CD4-positive, alpha-beta T cell (primary cell): ENCODE measurements at places on chromosomes 2 and 18.
A peak's percentile ranks its signal among the peaks of the same experiment; 100 is the strongest.

DNA sequence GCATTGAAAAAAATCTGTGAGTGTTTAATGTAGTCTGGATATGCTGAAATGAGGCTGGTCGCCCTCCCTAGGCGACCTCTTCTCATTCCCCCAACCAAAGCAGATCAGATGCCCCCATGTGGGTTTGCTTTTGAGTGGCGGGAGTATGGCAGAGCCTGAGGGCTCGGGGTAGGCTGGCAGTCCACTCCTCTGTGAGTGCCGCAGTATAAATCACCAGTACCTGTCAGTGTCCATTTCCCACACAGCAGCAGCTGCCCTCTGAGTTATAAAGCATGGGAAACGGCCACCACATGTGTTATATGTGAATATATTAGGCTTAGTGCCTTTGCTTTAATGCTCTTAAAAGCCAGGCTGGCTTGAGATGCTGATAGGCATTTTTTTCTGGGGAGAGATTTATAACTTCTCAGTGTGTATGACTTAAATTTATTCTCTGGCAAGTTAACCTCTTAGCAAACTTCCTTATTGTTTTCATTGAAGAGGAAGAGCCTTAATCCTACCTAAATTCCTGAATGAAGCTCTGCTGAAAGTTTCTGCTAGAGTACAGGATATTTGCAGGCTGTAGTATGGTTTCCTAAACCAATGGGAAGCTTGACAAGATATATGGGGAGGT lies 3.8 kb downstream of the DCC start:
- no peak for DNase-seq
- peaks cover 29% of the 10 kb centered on the region for H3K27me3 ChIP-seq
- H3K4me3 ChIP-seq = no peak overlapping the region
- H3K27ac ChIP-seq = no peak overlapping the region
- no peaks in the 10 kb centered on the region for H3K4me1 ChIP-seq

DNA sequence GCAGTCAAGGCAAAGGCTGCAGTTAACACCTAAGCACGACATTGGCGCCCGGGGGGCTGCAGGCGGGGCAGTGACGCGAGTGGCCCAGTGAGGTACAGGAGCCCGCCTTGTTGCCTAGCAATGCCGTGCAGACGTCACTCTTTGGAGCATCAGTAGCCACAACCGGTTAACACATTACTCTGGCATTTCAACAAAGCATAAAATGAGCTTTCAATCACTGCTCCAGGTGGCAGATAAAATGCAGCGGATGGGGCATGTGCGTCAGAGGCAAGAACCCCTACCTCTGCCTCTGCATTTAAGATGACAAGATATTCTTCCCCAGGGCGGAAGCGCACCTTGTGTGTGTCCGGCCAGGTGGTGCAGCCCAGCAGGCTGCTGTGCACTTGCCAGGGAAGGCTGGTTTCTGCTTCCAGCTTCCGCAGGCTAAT lies 139.4 kb downstream of the MTCL1 start:
- no peaks in the 10 kb centered on the region for H3K36me3 ChIP-seq
- no peak for DNase-seq
- H3K27ac ChIP-seq = no peak overlapping the region
- no peak overlapping the region for H3K4me3 ChIP-seq
- H3K27me3 ChIP-seq = no peaks in the 10 kb centered on the region

DNA sequence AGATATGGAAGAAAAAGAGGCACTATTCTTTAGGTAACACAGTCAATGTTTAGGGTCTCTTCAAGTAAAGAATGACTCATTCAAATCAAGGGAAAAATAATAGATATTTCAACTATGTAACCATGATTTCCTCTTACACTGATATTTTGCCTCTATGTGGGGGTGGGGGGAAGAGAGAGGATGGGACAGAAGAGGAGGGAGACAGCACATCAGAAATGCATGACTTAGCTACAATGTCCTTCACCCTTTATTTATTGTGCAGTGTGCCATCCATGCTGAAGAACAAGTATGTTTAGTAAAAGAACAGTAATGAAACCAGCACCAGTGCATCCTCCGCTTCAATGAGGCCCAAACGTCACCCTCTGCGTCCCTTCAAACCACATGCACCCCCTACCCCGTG lies 204.8 kb downstream of the HDAC4 start:
- H3K27me3 ChIP-seq = no peaks in the 10 kb centered on the region
- no peak overlapping the region for H3K4me3 ChIP-seq
- H3K27ac ChIP-seq = no peak overlapping the region
- DNase-seq = no peak
- peaks cover 29% of the 10 kb centered on the region for H3K36me3 ChIP-seq

- H3K36me3 ChIP-seq = no peaks in the 10 kb centered on the region
- H3K27me3 ChIP-seq = peaks cover 5% of the 10 kb centered on the region
- no peak overlapping the region for H3K27ac ChIP-seq
- no peaks in the 10 kb centered on the region for H3K4me1 ChIP-seq
Measured at GRCh38 chr18:78859686-78860085, 119.9 kb upstream of the SALL3 start.

DNA sequence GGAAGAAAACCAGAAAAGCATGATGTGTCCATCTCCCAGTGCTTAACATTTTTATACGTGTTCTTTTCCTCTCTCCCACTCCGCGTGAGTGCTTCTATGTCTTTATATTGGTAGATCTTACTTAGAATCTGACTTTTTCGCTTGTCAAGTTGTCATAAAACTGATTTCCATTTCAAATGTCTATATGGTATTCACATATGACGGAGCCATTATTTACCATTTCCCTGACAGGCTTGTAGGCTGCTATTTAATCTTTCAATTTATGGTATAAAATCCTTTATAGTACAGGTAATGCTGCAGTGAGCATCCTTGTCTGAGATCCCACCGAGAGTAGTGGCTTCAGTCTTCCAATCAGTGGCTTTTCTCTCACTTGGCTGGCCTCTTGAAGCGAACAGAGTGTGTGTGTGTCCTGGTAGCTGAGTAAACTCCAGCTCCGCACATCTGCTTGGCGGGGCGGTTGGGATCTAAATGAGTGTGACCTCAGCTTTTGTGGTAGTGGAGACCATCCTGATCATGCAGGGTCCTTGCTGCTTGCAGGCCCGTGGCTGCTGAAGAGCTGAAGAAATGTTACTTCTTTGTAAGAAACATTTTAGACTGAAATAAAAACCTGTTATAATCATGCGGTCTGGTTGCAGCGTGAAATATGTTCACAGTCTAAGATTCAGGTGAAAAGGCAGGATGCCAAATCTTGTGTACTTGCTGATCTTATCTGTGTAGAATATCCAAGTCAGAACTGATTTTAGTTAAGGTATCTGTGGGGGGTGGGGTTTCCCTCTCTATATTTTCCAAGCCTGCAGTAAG lies 40.2 kb downstream of the INPP4A start:
- DNase-seq = peak; percentile 21
- H3K27ac ChIP-seq = peak overlapping the region; percentile 41

- H3K4me3 ChIP-seq = no peak overlapping the region
- H3K27me3 ChIP-seq = peaks cover 2% of the 10 kb centered on the region
- no peaks in the 10 kb centered on the region for H3K36me3 ChIP-seq
- DNase-seq = no peak
- H3K4me1 ChIP-seq = no peaks in the 10 kb centered on the region
- H3K27ac ChIP-seq = no peak overlapping the region
Measured at GRCh38 chr2:40445467-40445866, 6.4 kb downstream of the SLC8A1 start.

GRCh38 chr2:165382362-165382761 lies 87.1 kb upstream of the CSRNP3 start:
- H3K27me3 ChIP-seq = no peaks in the 10 kb centered on the region
- no peak overlapping the region for H3K27ac ChIP-seq
- H3K4me1 ChIP-seq = no peaks in the 10 kb centered on the region
- no peak overlapping the region for H3K4me3 ChIP-seq
- no peak for DNase-seq

DNA sequence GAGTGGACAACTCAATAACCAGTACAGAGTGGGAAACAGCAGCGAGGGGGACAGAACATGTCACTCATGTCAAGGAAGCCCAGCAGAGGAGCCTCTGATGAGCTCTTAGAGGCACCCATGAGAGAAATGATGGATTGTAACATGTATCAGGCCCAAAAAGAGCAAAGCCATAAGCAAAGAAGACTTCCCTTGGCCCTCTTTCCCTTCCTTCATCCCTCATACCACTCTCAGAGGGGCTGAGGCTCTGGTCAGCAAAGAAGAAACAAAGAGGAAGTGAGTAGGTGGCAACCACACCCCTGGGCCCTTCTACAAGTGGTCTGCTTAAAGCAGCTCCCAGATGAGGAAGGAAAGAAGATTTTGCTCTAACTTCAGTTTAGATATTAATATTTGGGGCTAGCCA lies 112.8 kb downstream of the CDC42EP3 start:
- H3K27ac ChIP-seq = no peak overlapping the region
- H3K4me1 ChIP-seq = peaks cover 4% of the 10 kb centered on the region
- H3K36me3 ChIP-seq = no peaks in the 10 kb centered on the region
- H3K27me3 ChIP-seq = no peaks in the 10 kb centered on the region
- H3K4me3 ChIP-seq = no peak overlapping the region

DNA sequence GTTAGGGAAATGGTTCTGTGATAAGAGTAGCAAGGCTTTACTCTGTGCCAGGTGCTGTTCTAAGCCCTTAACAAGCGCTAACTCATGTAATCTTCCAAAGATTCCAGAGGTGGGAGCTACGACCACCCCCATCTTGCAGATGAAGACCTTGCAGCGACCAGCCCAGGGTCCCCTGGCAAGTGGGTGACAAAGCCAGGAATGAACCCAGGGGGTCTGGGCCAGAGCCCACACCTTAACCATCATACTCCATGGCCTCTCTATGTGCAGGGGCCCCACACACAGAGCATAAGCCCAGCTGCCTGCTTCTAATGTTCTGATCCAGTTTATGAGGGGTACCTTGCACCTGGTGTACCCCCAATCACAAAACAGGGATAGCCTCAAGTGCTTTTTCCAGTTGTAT lies 105.3 kb downstream of the ZBTB7C start:
- H3K4me1 ChIP-seq = peaks cover 10% of the 10 kb centered on the region
- no peak overlapping the region for H3K4me3 ChIP-seq
- no peaks in the 10 kb centered on the region for H3K27me3 ChIP-seq
- H3K27ac ChIP-seq = no peak overlapping the region

DNA sequence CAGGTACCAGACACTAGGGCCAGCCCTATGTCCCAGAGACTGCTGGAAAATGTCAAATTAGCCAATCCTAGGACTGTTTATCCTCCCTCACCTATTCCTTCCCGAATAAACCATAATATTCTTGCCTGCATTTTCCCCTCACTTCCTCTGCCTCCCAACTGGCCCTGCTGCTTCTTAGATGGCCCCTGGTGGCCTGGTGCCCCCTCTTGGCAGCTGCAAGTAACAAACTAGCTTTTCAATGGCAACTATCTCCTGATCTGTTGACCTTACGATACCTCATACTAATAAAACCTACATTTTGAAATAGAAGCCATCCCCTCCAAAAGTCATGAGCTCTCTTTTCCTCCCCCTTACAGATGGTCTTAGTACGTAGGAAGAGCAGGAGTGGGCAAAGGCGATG lies 132.0 kb downstream of the ALPK2 start:
- no peak overlapping the region for H3K27ac ChIP-seq
- H3K4me1 ChIP-seq = peaks cover 6% of the 10 kb centered on the region
- no peak overlapping the region for H3K4me3 ChIP-seq
- H3K27me3 ChIP-seq = peaks cover 2% of the 10 kb centered on the region
- no peak for DNase-seq

- no peak overlapping the region for H3K27ac ChIP-seq
- H3K36me3 ChIP-seq = no peaks in the 10 kb centered on the region
- peak; percentile 63 for DNase-seq
- peaks cover 15% of the 10 kb centered on the region for H3K4me1 ChIP-seq
- H3K4me3 ChIP-seq = no peak overlapping the region
- H3K27me3 ChIP-seq = no peaks in the 10 kb centered on the region
Measured at GRCh38 chr2:174771631-174772471, 7.6 kb upstream of the CHRNA1 start.

- H3K4me3 ChIP-seq = no peak overlapping the region
- no peak overlapping the region for H3K27ac ChIP-seq
- H3K27me3 ChIP-seq = no peaks in the 10 kb centered on the region
- no peaks in the 10 kb centered on the region for H3K4me1 ChIP-seq
- no peak for DNase-seq
Measured at GRCh38 chr2:222102575-222103349, 196.0 kb downstream of the PAX3 start.

DNA sequence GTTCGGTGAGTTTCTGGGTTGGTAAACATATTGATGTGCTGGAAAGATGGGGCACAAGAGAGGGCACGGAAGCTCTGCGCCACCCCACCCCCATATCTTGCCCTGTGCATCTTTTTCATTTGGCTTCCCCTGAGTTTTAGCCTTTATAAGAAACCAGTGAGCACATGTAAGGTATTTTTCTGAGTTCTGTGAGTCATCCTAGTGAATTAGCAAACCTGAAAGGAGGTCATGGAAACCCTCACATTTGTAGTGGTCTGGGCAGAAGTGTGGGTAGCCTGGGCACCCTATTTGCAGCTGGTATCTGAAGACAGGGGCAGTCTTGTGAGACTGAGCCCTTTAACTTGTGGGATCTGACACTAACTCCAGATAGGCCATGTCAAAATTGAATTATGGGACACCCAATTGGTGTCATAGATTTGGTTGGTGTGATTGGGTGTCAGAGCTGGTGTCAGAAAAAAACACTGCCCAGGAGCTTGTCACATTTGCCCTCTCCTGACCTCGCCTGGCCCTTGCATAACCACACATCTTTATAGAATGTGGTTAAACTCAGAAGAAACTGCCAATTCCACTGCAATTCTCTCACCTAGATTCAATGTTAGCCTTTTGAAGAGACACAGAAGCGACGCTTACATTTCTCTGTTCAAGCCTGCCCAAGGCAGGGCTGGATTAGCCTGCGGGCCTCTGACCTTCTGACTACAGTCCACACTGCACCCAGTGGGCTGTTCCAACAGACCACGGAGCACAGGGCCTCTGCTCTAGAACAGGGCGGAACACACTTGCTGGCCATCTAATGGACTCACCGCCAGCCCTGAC lies 12.0 kb upstream of the GALM start:
- peaks cover 52% of the 10 kb centered on the region for H3K4me1 ChIP-seq
- H3K27me3 ChIP-seq = no peaks in the 10 kb centered on the region
- no peaks in the 10 kb centered on the region for H3K36me3 ChIP-seq
- no peak for DNase-seq

DNA sequence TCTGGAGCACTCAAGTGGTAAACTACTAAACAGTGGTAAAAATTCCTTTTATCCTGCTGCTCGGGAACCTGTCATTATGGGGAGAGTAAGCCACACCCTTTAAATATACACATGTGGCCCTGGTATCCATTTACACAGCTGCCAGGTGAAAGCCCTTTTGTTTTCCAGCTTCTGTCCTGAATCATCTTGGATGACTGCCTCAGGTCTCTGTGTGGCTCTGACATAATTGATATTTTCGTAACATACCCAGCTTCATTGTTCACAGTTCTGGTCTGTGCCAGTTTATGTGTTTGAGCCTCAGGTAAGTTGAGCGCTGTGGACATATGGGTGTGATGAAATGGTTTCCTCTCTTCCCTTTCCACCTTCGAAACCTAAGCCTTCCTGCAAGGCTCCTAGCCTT lies 15.7 kb upstream of the TTC39C start:
- DNase-seq = no peak
- H3K27me3 ChIP-seq = no peaks in the 10 kb centered on the region
- peaks cover 89% of the 10 kb centered on the region for H3K4me1 ChIP-seq

- H3K4me1 ChIP-seq = no peaks in the 10 kb centered on the region
- no peak for DNase-seq
- H3K36me3 ChIP-seq = no peaks in the 10 kb centered on the region
- no peak overlapping the region for H3K27ac ChIP-seq
Measured at GRCh38 chr2:29509397-29509796, 394.2 kb downstream of the CLIP4 start.

- H3K4me1 ChIP-seq = no peaks in the 10 kb centered on the region
- DNase-seq = no peak
- H3K36me3 ChIP-seq = peaks cover 9% of the 10 kb centered on the region
- no peak overlapping the region for H3K27ac ChIP-seq
Measured at GRCh38 chr2:168015274-168015953, 232.0 kb downstream of the STK39 start.

GRCh38 chr2:179048099-179048498 lies 1.8 kb downstream of the CCDC141 start:
- peak overlapping the region; percentile 61 for H3K4me3 ChIP-seq
- no peaks in the 10 kb centered on the region for H3K27me3 ChIP-seq
- H3K36me3 ChIP-seq = no peaks in the 10 kb centered on the region
- H3K4me1 ChIP-seq = no peaks in the 10 kb centered on the region
